ENCODE measurements at places on chromosomes 16 and 17.

GRCh38 chr17:39671651-39672521 lies 3.6 kb downstream of the PNMT start:
- DNase-seq: no peak

- no peak for DNase-seq
Observed at GRCh38 chr17:27741361-27741861, 58.9 kb downstream of the NOS2 start.

- DNase-seq: peak; percentile 69
Observed at GRCh38 chr16:57628008-57628781, at the start of gene ADGRG1. Gene ADGRG1 (plus strand): TSS chr16:57628630. CDS start chr16:57650288, 21,658 bp downstream.

GRCh38 chr16:61432421-61432820 lies 603.8 kb downstream of the CDH8 start:
- no peak for DNase-seq
